ENCODE measurements at places on chromosomes 11 and 22.

DNA sequence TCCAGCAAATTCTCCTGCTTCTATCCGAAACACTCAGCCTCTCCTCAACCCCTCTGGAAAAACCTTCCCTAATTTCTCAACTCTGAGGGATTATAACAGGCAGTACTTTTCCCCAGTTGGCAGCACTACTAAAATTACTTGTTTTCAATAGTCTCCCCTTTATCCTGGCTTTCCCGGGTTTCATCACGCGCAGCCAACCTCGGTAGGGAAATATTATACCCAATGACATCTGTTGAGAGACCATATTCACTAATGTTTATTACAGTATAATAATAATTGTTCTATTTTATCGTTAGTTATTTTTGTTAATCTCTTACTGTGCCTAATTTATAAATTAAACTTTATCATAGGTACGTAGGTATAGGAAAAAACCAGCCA, 330 bp upstream of the POLD3 start:
- DNase-seq, result no peak

GRCh38 chr11:78310500-78310909, 107.1 kb downstream of the GAB2 start:
- DNase-seq, result no peak

GRCh38 chr11:131146827-131147490, 223.5 kb upstream of the NTM start:
- DNase-seq, result no peak

- DNase-seq, result no peak
Measured at GRCh38 chr11:36091256-36091811, 147.5 kb downstream of the LDLRAD3 start.

DNA sequence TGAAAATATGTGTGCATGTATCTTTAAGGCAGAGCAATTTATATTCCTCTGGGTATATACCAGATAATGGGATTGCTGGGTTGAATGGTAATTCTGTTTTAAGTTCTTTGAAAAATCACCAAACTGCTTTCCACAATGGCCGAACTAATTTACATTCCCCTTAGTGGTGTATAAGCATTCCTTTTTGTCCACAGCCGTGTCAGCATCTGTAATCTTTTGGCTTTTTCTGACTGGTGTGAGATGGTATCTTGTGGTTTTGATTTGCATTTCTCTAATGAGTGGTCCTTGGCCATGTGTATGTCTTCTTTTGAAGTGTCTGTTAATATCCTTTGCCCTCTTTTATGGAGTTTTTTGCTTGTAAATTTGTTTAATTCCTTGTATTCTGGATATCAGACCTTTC, 24.3 kb downstream of the CCDC15 start:
- DNase-seq, result no peak
